ENCODE measurements at places on chromosomes 13 and 19.

DNA sequence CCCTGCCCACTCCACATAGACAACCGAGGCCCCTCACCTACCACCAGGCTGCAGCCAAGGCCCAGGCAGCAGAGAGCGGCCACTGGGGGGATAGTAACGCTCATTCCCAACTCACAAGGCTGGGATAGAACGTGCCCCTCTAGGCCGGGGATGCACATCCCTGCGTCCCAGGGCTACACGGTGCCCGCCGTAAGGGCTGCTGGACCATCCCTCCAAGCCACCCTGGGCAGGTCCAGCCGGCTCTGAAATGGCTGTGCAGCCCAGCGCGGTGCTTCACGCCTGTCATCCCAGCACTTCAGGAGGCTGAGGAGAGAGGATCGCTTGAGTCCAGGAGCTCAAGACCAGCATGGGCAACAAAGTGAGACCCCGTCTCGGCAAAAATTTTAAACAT is 3.2 kb downstream of the REXO1 start:
- no peak for DNase-seq

DNA sequence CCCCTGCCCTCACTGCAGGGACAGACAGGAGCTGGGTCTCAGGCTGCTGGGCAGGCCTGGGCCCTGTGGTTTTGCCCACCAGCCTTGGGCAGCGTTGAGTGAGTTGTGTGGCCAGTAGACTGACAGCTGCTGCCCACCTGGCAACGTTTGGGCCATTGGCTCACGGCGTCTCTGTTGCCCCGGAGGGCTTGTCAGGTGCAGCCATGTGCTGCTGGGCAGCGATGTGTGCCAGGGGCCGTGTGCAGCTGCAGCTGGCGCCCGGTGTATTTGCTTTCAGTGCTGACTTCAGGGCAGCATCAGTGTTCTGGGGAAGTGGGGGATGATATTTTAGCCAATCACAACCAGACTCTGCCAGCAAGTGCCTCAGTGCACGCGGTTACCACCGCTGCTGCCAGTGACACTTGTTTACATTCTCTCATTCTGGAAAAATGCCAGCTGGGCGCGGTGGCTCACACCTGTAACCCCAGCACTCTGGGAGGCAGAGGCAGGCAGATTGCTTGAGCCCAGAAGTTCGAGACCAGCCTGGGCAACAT is 10.6 kb downstream of the FZR1 start:
- DNase-seq, result no peak

DNA sequence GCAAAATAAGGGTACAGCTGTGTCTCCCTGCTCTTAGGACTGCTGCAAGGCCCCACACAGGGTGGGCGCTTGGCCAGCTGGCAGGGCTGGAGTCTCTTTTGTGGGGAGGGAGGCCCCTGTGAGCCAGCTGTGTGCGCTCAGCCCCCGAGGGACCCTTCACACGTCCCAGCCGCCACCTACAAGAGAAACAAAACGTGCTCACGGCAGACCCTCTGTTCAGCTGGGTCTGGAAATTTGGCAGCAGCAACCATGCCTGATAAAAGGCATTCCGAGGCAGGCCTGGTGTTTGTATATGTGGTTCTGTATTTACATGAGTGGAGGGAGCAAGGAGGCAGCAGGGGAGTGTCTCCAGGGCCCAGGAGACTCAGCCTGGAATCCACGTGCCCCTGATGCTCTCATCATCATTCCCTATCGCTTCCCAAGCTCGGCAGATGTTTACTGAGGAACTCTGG is 49.7 kb downstream of the CRTC1 start:
- no peak for DNase-seq

- DNase-seq, result no peak
These were observed 8.6 kb downstream of the MED4 start for GRCh38 chr13:48086272-48086671.

All from NCI-H1048 (cell line).